Stimulated activated CD4-positive, alpha-beta T cell treated with anti-CD3 and anti-CD28 coated beads, Interleukin-12 subunit alpha, Interleukin-12 subunit beta, amount 100 ng/mL, for 24 hours (primary cell): ENCODE measurements at places on chromosomes 1 and 21.

GRCh38 chr1:2601721-2602303, 15.2 kb downstream of the PRXL2B start:
- no peak for DNase-seq

- no peak for DNase-seq
These were observed 16.8 kb downstream of the PPP1R12B start for GRCh38 chr1:202365092-202365815.

- DNase-seq, result no peak
These were observed 3.1 kb downstream of the FUCA1 start for GRCh38 chr1:23864801-23865542.

GRCh38 chr1:31765041-31765467, 914 bp upstream of the ADGRB2 start:
- no peak for DNase-seq

DNA sequence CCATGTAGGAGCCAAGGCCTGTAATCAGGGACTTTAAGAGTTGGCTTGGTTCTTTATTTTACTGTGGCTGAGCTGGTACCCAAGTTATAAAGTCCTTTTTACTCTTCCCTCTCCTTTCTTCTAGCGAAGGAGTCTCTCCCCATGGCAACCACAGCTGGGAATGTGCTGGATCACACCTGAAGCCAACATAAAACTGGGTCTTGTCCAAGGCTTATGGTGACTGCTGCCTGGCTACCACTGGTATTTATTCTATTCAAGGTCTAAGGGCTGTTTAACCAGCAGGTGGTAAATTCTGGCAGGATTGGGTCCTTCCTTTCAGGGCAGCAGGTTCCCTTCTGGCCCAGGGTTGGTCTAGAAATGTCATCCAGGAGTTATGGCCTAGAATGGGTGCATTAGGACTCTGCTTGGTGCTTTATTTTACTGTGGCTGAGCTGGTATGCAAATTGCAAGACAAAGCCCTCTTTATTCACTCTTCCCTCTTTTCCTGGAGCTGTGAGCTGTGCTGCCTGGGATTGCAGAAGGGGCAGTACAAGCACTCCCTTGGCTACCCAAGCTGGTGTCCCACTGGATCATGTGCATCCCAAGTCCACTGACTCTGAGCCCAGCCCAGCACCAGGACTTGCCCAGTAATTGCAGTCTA, 26.6 kb downstream of the SLC22A15 start:
- no peak for DNase-seq

GRCh38 chr1:244052728-244053312, 1.7 kb downstream of the ZBTB18 start:
- DNase-seq, result no peak

- no peak for DNase-seq
These were observed 138.6 kb upstream of the BMP8A start for GRCh38 chr1:39352881-39353280.

- no peak for DNase-seq
These were observed 82.7 kb downstream of the KAZN start for GRCh38 chr1:14681182-14681581.

- DNase-seq, result no peak
These were observed 4.6 kb downstream of the MFAP2 start for GRCh38 chr1:16975838-16976237.

- no peak for DNase-seq
These were observed 8.5 kb downstream of the GGPS1 start for GRCh38 chr1:235336903-235337302.

- no peak for DNase-seq
These were observed 19.4 kb downstream of the DFFB start for GRCh38 chr1:3876716-3877115.

DNA sequence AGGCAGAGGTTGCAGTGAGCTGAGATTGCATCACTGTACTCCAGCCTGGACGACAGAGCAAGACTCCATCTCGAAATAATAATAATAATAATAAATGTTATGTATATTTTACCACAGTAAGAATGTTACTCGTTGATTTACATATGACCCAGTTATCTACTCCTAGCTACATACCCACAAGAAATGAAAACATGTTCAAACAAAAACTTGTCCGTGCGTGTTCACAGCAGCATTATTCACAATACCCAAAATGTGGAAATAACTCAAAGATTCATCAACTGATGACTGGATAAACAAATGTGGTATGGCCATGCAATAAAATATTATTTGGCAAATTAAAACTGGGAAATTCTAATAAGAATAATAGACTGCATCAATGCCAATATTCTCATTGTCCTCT, 31.7 kb upstream of the ENSA start:
- DNase-seq, result no peak

- no peak for DNase-seq
These were observed 53.0 kb downstream of the PBX1 start for GRCh38 chr1:164611754-164612642.

DNA sequence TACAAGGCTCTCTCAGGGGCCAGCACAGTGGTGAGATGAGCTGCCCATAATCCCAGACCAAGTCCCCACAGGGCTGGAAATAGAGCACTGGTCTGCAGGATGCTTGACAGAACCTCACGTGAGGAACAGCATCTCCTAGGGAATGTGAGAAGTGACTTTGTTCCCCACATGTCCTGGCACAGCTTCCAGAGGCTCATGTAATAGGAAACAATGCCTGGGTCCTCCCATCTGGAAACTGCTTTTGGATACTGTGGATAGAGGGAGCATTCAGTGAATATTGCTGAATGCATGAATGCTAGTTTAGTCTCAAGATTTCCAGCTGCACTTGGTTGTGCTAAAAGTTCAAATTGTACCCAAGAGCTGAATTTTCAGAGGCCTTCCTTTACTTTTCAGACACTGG, 146.2 kb downstream of the TNR start:
- DNase-seq, result no peak

GRCh38 chr21:31875496-31876015, 2.7 kb downstream of the HUNK start:
- no peak for DNase-seq

DNA sequence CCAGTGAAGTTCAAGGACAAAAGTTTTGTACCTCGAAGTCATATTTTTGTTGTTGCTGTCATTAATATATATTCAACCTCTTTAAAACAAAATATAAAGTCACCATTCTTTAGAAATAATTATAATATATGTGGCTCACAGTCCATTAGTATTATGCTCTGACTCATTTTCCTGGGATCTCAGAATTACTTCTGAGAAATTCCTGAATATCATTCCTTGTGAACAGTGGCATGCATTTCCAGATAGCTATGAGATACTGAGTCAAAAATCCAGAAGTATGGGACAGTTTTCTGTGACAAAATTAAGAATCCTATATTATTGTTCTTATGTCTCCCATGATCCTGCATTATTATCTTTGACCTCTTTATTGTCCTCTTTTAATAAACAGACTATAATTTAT, 13.8 kb upstream of the RGS21 start:
- DNase-seq, result no peak

DNA sequence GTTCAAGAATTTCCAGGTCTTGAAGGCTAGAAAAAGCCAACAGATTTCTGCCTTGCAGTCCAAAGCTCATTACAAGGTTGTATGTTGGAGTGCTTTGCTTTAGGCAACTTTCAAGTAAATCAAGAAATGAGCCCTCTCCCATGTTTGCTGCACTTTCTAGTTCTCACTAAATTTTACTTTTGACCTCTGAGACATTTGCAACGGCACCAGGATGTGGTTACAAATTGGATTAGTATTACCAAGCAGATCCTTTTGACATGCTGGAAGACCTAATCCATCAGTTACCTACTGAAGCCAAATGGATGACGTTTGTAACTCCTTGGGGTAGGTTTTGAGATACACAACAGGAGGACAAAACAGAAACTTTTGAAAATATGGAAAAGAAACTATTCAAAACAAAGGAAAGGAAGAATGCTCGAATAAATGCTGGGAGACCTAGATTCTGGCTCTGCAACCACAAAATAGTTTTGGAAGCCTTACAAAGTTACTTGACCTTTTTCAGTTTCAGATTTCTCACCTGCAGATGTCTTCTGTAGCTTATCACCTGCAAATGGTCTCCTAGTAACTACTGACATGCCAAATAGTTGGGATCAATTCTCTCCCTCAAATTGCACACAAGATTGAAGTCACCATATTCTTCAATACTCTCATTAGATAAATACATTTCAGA, 251.7 kb upstream of the ADGRL2 start:
- no peak for DNase-seq

- no peak for DNase-seq
These were observed 18.4 kb downstream of the RUNX3 start for GRCh38 chr1:24911651-24912155.

DNA sequence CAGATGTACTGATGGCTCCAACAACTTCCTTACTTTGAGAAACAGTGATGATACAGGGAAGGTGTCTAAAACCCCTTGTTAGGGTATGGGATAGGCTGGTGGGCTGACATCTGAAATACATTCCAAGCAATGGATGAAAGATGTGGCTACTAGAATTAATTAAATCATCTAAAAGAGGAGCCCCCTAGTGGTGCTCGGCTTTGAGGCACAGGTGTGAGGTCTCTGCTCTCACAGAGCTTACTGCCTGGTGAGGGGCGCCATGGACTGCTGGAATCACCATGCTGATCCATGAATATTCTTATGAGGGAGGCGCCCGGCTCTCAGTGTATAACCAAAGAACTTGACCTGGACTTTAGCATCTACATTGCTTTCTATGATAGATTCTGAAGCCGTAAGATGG, 48.5 kb downstream of the GNG4 start:
- DNase-seq, result no peak

- no peak for DNase-seq
These were observed 57.8 kb downstream of the ZNF281 start for GRCh38 chr1:200351826-200352549.

- no peak for DNase-seq
These were observed 29.2 kb upstream of the PDXK start for GRCh38 chr21:43689556-43690337.

GRCh38 chr1:5727871-5728643, 264.2 kb downstream of the NPHP4 start:
- no peak for DNase-seq
